ENCODE measurements at places on chromosomes 4 and X.

DNA sequence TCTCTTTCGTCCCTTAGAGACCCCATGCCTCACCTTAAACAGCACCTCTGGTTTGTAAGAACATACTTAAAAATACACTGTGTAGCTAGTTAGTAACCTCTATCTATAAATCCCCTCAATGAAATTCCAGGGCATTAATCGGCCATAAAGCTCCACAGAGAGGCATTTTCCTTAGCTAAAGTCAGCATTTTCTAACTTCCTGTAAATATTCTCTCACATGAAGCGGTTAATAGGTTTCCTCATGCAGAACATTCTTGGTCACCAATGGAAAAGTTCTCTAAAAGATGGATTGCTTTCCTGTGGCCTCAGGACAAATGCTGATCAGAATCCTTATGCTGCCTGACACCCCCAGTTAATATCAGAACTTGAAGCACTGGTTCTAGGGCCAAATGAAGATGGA is 248.6 kb upstream of the BOD1L1 start:
- DNase-seq: no peak

- no peak for DNase-seq
Measured at GRCh38 chrX:141467442-141467841, 117.1 kb downstream of the SPANXA1 start.

DNA sequence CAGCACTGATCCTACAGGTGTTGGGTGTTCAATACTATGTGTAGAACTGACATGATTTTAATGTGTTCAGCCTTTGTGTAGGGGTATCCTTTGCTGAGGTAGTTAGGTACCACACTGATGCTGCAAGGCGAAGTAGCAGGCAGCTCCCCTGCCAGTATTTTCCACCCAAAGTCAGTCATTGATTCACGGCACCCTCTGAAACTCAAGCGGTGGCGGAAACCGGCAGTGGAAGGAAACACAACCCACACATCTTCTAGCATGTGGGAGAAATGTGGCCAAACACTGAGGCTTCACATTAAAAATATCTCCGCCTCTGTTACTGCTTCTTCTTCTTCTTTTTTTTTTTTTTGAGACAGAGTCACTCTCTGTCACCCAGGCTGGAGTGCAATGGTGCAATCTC is 126.3 kb downstream of the AASDH start:
- no peak for DNase-seq

DNA sequence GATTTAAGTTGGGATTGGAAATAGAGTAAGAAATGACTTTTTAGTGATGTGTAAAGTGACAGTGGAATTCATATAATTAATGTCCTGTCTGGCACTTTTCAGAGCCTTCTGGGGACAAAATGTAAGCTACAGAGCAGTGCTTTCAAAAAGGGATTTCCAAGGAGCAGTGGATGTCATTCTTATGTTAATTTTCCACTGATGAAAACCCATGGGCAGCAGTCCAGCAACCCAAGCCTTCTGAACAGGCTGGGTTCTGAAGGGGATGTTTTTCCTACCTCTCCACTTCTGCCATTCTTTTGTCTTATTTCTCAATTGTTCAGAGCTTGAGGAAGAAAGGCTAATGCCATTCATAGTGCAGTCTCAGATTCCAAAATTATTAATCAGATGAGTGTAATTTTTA is 717.6 kb upstream of the HS3ST1 start:
- no peak for DNase-seq

- no peak for DNase-seq
Measured at GRCh38 chrX:1871887-1872286, 257.0 kb downstream of the ASMT start.

GRCh38 chrX:87409113-87409841 is 108.3 kb upstream of the KLHL4 start:
- DNase-seq: peak; percentile 94

- no peak for DNase-seq
Measured at GRCh38 chr4:87399148-87399547, 8.2 kb upstream of the HSD17B11 start.

DNA sequence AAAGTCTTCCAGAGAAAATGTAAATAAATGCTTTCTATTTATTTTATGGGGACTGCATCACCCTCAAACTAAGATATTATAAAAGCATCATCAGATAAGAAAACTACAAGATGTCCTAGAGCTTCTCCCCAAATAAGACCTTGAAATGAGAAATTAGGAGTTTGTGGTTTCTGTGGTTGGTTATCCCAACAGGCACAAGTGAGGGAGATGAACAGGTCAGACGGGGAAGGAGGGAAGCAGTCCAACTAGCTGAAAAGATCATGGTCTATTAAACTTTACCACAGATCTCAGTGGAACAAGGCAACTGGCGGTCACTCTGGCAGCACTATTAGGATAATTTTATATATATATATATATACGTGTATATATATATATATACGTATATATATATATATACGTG is 319.3 kb upstream of the GRID2 start:
- DNase-seq: peak; percentile 15

GRCh38 chrX:30151964-30152363 is 63.4 kb upstream of the MAGEB2 start:
- DNase-seq: no peak

DNA sequence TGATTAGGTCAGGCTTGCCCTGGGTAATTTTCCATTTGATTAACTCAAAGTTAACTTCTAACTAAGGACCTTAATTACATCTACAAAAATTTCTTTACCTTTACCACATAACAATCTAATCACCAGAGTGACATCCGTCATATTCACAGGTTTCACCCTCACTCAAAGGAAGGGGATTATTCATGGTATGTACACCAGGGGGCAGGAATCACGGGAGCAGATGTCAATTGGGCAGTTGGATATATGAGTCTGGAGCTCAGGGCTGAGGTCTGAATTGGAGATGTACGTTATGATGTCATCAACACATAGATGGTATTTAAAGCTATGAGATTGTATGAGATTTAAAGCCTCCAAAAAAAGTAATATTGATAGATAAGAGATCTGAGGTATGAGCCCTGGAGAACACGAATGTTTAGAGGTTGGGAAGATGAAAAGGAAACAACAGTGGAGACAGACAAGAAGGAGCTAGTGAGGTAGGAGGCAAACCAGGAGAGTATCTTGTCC is 52.9 kb downstream of the PGRMC1 start:
- no peak for DNase-seq

DNA sequence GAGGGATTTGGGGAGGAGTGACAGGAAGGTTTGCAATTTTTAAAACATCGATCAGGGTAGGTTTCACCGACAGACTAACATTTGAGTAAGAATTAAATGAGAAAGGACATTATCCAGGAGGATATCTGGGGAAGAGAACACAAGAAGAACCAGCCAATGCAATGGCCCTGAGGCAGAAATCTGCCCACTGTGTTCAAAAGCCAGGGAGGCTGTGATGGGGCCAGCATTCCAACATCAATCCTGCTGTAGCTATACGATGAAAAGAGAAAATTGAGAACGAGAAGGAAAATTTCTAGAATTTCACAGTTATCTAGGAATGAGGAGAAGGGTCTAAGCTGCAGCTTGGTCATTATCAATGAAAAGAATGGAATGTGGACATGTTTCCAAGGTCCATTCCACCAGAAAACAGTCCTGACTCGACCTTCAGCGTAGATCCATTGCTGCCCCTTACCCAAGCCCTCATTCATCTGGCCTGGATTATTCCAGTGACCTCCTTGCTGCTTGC is 84.4 kb downstream of the APBB2 start:
- no peak for DNase-seq

- no peak for DNase-seq
Measured at GRCh38 chrX:24920769-24921168, 95.0 kb downstream of the ARX start.

- DNase-seq: no peak
Measured at GRCh38 chrX:72408885-72409284, 103.2 kb upstream of the CITED1 start.

DNA sequence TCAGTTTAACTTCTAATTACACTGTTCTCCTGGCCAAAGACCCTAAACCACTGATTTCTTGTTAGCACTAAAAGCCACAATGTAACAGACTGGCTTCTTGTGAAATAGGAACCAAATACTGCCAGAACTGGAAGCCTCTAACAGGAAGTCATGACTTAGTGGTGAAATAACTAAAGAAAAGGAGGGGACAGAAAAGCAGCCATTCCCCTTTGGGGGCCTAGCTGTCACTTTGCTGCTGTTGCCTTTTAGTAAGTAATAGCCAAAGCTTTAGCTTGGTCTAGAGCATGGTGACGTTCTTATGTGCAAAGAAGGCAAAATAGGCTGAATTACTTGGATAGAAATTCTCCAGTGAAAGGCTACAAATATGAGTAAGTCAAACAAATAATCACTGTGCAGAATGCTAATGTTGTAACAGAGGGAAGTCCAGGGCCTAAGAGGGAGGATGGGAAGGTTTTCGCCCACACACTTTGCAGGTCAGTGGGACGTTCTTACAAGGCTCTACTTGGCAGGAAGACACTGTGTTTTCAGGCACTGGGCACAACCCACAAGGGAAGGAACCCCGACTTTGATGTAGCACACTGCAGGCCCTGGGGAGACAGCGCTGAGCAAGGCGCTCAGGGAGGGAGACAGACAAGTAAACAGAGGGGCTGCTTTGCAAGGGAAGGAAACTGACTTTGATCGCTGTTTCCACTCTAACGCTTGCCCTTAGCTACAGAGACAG is 16.7 kb downstream of the GAB3 start:
- DNase-seq: no peak

DNA sequence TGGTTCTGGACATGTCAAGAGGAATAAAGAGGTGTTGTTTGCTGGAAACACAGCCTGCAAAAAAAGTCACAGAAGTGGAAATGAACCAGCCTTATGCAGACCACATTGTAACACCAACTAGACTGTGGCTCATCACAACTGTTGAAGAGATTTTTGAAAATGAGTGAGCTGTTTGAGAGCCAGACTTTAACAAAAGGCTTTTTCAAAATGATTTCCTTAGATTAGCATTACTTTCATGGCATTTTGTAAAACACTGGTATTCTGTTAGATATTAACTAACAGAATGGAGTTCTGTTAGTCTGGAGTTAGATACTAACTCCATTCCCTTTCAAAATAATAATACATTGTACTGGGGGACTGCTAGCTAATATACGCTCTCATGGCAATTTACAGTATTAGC is 60.6 kb upstream of the GABRA2 start:
- no peak for DNase-seq

DNA sequence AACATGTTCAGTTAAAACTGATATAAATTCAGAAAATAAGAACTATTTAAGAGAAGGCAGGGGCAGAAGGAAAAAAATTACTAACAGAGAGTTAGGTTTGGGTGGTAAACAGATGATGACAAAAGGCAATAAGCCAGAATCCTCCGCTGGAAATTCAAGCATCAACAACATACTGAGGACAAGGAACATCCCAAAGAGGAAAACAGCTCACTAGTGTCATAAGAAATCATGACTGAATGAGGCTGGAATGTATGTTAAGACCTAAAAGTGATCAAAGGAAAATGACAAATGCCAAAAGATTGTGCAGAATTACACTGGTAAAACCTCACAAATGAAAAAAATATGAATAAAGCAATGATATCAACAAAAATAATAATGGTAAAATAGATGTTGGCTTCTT is 88.4 kb downstream of the WDFY3 start:
- DNase-seq: peak; percentile 52

Measured in RCC 7860 (cell line).